ENCODE measurements at places on chromosomes 3 and 15.

GRCh38 chr3:6935970-6936369 lies 75.1 kb downstream of the GRM7 start:
- no peak for DNase-seq

DNA sequence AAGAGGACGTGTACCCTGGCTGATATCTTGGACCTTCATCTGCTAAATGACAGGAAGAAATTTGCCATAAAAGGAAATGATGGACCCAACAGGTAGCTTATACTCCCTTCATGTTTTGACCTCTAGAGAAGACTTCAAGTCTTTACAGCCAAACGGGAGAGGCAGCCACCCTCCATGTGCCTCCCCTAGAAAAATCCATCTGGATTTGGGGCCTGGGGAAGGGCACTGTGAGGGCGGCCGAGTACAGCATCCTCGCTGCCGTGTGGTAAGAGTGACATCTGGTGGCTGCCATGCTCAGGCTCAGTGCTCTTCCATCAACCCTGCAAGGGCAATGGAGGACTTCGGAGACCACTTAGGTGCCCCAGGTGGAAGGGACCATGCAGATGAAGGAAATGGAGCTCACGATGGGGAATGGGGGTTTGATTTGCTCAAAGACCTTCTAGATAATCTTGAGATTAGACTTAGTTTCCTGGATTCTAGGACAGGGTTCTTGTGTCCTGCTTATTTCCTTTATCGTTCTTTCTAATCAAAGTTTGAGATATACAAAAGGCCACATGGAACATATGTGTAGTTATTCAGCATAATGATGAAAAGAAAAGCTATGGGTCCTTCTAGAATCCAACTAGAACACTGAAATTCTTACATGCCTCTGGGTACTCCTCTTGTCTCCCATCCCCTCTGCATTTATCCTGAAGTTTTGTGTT lies 44.4 kb downstream of the AQP9 start:
- DNase-seq, result no peak

DNA sequence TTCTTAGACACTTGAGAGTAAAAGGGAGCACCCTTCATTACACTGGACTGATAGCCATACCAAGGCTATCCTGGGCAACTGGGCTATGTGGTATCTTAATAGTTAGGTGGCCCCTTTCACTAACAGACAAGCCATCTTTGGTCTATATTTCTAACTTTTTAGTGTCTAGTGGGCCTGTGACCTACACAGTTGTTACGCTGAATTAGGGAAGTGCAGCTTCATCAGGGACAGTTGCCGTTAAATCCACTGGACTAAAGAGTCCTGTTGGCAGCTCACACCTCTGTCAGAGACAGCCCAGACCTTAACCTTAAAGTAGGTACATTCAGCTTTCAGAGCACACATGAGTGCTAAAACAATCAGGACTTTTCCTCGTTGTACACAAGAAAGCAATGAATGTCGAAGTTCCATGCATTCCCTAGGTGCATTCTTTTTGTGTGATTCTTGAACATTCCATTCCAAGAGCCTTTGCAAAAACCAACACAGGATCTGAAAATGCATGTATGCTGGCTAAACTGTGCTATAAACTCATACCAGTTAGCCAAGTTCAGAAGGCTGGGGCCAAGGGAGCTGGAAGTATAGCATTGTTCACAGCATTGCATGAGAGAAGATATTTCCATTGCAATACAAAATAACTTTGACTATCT lies 230.2 kb upstream of the EIF1B start:
- DNase-seq, result no peak

DNA sequence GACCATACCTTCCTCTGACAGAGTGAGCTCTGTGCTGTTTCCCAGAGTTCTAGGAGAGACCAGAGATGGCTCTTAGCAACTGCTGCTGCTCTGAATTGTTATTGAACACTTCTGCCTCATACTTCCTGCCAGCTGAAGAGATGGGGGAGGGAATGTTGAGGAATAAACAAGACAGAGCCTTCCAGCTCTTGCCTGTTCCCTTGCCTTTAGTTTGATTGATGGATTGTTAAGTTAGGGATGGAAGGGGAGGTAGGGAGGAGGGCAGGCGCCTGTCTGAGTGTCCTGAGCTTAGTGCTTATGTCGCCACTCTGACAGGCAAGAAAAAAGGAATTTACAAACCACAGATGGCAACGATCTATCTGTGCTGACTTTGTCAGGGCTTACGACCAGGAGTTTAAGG lies 42.8 kb downstream of the ZNF609 start:
- DNase-seq, result no peak

- DNase-seq, result no peak
These were observed 5.4 kb downstream of the ACAD11 start for GRCh38 chr3:132654190-132654589.

DNA sequence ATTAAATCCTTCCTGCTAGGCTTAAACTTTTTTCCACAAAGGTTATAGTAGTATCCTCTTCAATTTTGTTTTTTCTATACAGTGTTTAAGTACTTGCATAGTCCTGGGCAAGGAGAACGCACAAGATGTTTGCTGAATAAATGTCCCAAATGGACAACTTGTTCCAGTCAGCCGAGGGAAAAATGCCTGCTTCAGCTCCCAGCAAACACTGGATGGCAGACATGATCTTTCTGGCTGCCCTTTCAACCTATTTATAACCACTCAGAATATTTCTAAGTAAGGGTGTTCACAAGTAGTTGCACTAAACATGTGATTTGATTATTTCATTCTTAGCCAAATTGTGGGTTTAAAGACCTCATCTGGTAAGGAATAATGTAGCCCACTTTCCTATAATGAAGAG lies 29.8 kb downstream of the GNB4 start:
- DNase-seq, result no peak

- DNase-seq, result no peak
These were observed 15.5 kb downstream of the MYL3 start for GRCh38 chr3:46847744-46848143.

GRCh38 chr3:36648241-36649034 lies 115.9 kb downstream of the DCLK3 start:
- DNase-seq, result no peak

- no peak for DNase-seq
These were observed 34.8 kb downstream of the CHRD start for GRCh38 chr3:184414418-184415202.

DNA sequence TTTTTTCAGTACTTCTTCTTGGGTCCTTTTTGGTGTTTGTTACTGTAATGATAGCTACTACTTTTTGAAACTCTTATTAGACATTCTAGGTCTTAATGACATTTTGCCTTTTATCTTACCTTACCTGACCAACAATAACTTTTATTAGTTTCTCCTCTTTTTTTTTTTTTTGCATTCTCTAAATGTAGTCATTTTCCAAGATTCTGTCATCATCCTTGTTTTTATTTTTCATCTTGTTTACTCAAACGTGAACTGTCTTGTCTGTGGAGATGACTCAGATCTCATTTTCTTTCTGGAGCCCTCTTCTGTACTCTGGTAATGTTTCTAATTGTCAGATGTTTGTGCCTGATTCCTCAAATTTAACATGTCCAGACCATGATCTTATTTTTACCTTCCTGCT lies 2.9 kb downstream of the ABHD5 start:
- no peak for DNase-seq

GRCh38 chr3:188759336-188760005 lies 412.3 kb upstream of the TPRG1 start:
- no peak for DNase-seq

GRCh38 chr3:107704477-107704876 lies 181.7 kb downstream of the BBX start:
- no peak for DNase-seq

DNA sequence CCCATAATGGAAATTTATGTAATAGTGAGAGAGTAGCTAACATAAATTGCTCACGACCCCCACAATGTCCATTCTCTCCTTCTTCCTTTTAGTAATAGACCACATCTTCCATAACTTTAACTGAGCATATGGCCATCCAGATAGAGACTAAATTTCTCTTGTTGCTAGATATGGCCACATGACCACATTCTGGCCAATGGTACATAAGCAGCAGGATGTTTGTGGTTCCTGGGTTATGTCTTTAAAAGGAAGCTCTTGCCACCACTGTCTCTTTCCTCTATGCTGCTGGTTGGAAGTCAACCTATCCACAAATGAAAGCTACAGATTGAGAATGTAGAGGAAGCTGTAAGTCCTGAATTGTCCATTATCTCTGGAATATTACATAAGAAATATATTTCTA lies 59.7 kb upstream of the NPHP3 start:
- DNase-seq, result no peak

GRCh38 chr3:46416811-46417510 lies 9.9 kb downstream of the CCRL2 start:
- DNase-seq, result no peak

DNA sequence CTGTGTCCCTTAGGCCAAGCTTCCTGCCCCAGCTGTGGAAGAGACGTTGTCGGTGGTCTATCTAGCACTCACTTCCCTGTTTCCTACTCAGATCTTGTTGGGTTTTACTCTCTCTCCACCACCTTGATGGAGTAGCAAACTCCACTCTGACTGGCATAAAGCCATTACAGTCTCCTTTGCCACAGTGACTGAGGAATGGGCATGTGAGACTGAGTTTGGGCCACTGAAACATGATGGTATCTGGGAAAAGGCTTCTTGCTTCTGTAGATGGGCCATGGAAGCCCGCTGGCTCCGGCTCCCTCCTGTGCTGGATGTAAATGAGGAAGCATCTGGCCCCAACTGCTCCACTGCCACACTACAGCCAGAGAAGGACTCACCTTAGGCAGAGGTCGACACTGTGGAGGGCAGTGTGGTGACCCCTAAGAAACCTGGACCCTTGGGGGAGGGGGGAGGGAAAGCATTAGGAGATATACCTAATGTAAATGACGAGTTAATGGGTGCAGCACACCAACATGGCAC lies 9.4 kb upstream of the CAMK1 start:
- DNase-seq, result no peak

- DNase-seq, result no peak
These were observed 51.1 kb upstream of the SEC22A start for GRCh38 chr3:123150449-123151215.

GRCh38 chr15:23401627-23402026 lies 45.4 kb downstream of the GOLGA6L2 start:
- no peak for DNase-seq

GRCh38 chr3:17473761-17474160 lies 268.7 kb downstream of the TBC1D5 start:
- no peak for DNase-seq

DNA sequence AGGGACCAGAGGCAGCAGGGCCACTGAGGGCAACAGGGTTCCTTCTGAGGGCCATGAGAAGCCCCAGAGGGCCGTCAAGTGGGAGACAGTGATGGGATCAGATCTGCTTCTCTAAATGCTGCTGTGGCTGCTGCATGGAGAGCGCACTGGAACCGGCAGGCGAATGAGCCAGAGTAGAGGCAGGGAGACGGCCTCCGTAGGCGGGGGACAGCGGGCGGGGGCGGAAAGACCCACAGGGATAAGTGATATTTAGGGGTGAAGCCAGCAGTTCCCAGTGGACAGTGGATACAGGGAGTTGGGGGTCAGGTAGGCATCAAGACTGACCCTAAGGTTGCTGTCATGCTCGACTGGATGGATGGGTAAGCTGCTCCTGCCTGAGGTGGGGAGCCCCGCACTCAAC lies 45.0 kb downstream of the GLDN start:
- no peak for DNase-seq

DNA sequence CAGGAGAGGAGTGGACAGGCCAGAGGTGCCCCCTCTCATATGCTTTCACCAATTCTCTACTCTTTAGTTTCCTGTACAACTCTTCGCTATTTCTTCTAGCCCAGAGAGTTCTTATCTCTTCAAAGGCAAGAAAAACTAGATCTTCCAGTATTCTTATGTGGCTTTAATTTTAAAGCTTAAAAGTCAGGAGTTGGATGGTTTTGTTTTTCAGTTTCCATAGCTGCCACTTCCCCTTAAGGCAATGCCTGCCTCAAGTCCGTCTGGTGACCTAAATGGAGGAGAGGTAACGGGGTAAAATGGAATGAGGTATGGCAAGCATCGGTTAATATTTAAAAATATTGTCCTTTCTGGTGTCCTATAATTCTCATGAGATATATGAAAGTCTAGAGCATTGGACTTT lies 11.4 kb upstream of the VGLL3 start:
- no peak for DNase-seq

GRCh38 chr3:146421819-146422759 lies 47.3 kb downstream of the PLSCR2 start:
- no peak for DNase-seq

DNA sequence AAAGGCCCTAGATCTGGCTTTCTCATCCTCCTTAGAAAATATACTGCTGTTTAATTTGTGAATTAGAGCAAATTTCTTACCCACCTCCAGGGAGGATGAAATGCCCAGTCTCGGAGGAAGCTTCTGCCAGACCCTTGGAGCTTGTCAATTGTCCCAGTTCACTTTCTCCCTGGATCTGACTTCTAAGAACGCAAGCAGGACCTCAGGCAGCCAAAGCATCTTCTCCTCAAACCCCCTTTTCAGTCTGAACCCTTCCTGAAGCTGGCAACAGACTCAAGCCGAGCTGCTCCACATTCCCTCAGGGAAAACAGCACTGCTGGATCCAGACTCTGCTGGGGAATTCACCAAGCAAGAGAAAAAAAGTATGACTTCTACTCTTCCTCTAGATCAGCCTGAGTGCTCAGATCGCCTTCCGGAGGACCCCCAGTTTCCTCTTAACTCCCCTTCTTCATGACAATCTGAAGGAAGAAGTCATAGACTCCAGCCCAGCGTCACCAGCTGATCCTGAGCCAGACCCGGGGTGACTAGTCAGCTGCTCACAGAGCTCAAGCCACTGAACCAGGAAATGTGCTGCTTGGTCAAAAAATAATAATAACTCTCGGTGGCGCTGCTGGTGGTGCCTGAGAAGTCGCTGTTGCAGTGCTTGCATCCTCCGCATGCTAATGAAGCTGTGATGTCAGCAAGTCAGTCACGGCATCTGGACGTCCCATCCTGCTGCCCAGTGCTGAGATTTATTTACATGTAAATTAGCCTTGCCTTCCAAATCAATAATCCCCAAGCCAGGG lies at the start of gene PRICKLE2:
Gene PRICKLE2 (minus strand): TSS at position 641 of the 785 bp plus-strand sequence. CDS start 26,539 bp downstream, outside the sequence.
- no peak for DNase-seq

DNA sequence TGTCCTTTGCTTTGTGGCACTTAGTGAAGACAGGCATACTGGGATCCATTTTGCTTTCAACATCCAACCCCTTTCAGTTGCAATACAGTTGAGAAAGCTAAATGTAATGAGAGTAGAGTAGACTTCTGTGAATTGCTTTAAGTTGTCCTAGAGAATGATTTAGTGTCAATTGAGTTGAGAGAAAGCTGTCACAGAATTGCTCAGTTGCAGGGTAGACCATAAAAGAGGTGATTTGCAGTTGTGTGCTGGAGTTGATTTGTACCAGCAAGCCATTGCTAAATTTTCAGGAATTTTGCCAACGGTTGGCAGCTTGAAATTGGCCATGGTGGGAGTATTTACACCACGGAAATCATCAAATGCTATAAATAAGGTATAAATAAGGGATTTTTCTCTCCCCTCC lies 2.2 kb downstream of the ABHD5 start:
- DNase-seq, result no peak

- DNase-seq, result no peak
These were observed 150.6 kb upstream of the ANKRD28 start for GRCh38 chr3:15948388-15948787.

DNA sequence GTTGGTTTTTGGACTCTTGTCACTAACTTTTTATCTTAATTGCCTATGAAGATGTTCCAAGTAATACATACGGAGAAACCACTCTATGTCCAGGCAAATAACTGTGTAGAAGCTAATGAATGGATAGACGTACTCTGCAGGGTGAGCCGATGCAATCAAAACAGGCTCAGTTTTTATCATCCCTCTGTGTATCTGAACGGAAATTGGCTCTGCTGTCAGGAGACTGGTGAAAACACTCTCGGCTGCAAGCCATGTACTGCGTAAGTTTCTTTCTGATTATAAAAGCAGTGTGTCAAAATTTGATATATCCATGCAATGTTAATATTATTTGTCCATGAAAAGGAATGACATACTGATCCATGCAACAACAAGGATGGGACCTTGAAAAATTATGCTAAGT lies 121.6 kb downstream of the RASA2 start:
- no peak for DNase-seq
